ENCODE measurements at places on chromosomes 7 and 10.

DNA sequence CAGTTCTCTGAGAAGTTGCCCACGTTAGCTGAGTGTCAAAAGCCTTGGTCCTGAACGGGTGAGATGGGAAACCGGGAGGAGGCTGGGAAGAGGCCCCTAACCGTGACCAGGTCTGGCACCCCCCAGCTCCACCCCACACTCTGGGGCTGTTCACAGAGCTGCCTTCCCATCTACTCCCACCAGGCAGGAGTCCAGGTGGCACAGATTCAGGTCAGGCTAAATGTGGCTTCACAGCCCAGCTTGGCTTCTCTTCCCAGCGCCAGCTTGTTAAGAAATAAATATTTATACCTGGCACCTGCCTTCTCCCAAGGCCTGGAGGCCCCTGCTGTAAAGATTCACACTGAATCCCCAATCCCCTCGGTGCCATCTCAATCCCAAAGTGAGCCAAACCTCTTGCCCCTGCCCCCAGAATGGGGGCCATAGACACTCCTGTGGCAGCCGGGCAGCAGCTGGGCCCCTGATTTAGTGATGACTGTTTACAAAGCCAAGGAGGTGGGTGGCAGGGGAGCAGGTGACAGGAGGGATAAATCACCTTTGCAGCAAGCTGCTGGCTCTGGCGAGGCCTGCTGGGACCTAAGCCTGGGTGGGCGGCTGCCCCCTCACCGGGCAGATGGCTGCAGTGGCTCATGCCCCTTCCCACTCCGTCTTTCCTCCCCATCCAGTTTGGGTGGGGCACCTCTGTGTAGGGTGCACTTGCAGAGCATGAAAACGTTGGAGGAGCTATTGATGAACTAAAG, 72.5 kb downstream of the GOLGA7B start:
- DNase-seq = no peak

DNA sequence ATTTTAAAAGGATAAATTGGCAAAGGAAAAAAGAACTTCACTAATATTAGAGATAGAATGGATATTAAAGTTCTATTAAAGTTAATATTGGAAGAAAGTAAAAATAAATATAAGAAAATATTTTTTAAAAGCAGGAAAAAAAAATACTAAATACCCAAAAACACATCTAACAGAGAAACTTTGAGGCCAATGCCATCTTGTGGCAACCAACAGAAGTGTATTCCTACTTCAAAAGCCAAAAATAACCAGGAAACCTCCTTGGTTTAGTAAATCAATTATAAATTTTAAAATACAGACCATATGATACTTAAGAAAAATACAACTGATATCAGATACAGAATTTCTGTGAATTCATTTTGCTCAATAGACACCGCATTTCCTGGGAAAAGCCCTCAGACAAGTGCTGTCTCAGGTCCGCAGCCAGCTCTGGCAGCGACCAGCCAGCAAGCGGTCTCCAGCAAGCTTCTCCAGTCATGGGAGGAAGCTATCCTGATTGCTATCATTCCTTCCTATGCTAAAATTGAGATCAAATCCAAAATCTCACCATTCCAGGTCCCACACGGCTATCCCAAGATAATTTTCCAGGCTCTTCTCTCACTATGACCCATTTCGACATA, 65.3 kb downstream of the LMBR1 start:
- no peak for DNase-seq

DNA sequence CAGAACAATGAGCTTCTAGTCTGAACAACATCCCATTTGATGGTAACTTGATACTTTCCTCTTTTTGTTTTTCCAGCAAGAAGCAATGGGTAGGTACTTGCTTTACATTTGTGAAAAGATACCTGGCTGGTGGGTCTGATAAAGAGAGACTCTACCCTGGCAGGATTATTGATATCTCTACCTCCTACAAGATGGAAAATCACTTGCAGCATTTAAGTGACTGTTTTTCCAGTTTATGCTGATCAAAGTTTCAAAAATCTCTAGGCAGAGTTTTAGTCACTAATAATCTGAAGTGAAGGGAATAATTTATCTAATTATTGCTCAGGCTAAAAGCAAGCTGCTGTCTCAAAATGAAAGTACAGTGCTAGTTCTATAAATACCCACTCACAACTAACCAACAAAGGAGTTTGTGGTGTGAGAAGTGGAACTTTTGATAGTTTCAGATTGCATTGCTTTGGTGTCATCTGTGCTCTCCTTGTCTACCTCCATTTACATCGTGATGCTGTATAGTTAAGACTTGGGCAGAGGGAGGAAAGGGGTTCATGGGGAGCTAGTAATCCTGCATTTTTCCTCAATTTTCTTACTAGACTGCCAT, 86.0 kb upstream of the ANKRD1 start:
- DNase-seq = no peak

GRCh38 chr7:143449793-143450192, 6.5 kb downstream of the TAS2R60 start:
- no peak for DNase-seq

GRCh38 chr7:38051786-38052185, 126.3 kb upstream of the STARD3NL start:
- DNase-seq = no peak

DNA sequence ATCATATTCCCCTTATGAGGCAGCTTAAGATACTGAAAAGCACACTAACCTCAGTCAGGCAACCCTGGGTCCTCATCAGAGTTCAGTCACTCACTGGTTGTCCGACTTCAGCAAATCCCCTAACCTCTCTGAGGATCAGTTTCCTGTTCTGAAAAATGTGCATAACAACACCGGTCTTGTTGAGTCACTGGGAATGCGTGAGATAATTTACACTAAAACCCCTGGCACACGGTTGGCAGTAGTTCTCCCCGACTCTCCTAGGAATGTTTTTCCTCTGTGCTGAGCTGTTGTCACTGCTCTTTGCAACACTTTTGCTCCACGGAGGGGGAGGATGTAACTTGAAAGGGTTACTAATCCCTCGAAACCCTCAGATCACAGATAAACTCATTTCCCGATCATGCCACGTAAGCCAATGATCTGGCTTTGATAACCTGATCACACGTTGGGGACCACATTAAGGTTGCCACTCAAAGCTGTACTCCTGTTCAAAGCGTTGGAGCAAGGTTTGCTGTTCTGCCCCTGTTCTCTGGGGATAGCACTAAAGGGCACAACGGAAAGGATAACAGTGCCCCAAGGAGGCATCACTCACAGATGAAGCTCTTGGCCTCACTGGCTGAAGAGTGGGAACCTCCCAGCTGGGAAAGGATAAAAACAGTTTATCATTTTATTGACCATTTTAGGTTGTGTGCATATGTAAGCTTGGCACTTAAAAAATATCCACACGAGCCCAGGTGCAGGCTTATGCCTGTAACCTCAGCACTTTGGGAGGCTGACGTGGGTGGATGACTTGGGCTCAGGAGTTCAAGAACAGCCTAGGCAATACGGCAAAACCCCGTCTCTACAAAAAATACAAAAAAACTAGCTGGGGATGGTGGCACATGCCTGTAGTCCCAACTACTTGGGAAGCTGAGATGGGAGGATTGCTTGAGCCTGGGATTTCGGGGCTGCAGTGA, 5.0 kb upstream of the RBM17 start:
- DNase-seq = no peak

DNA sequence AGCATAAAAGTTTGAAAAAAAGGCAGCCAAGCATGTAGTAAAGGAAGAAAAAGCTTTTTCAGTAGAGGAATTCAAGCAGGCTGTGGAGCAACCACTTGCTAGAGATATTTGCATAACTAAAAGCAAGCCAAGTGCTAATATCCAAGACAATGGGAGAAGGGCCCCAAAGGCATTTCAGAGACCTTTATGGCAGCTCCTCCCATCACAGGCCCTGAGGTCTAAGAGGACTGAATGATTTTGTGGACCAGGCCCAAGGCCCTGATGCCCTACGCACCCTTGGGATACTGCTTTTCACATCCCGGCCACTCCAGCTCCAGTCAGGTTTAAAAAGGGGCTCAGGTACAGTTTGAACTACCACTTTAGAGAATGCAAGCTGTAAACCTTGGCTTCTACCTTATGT, 261.7 kb upstream of the SEMA3C start:
- DNase-seq = no peak

GRCh38 chr7:44213206-44213876, 12.6 kb downstream of the YKT6 start:
- DNase-seq = no peak

GRCh38 chr7:141462958-141463357, 88.3 kb upstream of the AGK start:
- no peak for DNase-seq

GRCh38 chr7:47940088-47941013, 7.9 kb downstream of the PKD1L1 start:
- DNase-seq = no peak

DNA sequence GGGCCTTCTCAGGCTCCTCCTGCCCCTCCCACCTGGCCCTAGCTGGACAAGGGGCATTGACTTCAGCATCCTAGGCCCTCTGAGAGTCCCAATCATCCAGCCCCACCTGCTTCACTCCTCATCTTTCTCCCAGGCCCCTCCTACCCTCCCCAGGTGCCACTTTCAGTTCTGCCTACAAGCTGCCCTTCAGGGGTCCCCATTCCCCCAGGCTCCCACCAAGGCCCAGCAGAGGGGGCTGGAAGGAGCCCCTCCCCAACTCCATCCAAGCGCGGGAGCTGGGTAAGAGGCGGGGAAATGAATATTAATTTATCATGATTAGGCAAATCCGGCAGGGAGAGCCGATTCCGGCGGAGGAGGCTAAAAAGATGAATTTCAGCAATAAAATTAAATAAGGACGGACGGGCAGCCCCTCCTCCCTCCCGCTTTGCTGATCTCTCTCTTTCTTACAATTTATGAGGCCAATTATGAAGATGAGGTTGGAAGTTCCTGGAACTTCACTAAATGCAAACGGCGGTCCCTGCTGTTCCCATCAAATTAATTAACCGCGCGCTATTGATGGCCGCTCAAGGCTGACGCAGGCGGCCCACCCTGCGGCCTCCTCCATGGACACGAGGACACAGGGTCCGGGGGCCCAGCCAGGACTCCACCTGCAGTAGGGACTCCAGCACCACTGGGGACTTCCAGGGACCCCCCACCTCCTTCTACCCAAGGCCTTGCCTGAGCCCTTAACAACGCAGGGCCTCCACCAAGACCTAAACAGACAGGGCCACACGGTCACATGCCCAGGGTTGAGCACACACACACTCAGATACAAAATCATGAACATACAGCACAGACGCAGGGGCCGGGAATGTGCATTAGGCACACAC, 13.9 kb downstream of the POLL start:
- no peak for DNase-seq

DNA sequence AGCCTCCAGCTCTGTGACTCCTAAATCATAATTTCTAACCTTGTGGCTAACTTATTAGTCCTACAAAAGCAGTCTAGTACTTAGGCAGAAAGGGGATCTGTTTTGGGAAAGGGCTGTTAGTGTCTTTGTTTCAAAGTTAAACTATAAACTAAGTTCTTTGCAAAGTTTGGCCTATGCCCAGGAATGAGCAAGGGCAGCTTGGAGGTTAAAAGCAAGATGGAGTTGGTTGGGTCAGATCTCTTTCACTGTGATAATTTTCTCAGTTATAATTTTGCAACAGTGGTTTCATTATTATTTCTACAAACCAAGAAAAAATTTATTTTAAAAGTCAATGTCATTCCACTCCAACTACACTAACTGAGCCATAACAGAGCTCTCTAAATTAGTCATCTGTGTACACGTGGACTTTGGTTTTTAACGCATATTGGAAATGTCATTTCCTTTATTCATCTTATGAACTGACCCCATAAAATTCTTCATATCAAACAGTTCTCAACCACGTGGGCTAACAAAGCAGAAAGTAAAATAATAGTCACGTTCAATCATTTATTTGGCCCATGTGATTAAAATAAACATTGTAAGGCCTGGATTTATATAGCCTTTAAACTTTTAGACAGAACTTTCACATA, 143.2 kb upstream of the C7orf33 start:
- DNase-seq = no peak

GRCh38 chr7:43077732-43078391, 34.6 kb upstream of the HECW1 start:
- no peak for DNase-seq

- DNase-seq = no peak
Observed at GRCh38 chr10:114992189-114992775, 54.3 kb downstream of the TRUB1 start.

- DNase-seq = no peak
Observed at GRCh38 chr10:119105155-119105554, 1.2 kb downstream of the DENND10 start.

GRCh38 chr10:21427804-21428481, 97.5 kb downstream of the SKIDA1 start:
- DNase-seq = no peak

DNA sequence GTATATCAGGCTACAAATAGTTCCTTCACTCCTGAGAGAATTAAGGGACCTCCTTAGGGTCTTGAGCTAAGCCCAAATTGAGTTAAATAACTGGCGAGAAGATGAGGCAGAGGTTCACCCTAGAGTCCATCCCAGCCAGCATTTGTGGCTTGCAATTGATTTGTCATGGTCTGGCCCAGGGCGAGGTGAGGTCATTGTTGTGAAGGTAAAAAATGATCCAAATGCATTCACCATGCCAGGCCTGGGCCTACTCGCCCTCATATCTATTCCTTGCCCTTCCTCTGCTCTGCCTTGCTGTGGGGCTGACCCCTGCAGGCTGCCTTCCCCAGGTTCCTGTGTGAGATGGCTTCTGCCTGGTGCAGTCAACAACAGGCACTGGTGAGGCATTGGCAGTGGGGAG, 207.2 kb downstream of the ZNF365 start:
- DNase-seq = no peak

DNA sequence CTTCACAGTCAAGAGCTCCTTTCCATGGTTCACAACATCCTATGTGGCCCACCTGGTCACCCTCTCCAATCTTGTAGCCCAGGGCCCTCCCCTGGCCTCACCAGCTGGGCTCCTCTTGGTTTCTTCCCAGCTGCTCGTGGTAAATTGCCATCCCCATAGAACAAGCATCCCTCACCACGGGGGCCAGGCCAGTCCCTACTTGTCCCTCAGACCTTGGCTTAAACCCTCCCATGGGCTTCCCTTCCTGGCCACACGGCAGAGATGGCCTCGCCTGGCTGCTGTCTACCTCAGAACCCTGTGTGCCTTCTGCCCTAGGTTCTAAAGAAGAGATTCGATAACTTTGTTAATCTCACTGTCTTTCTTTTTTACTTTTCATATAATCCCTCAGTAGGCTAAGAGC, 153.3 kb upstream of the TCERG1L start:
- no peak for DNase-seq

DNA sequence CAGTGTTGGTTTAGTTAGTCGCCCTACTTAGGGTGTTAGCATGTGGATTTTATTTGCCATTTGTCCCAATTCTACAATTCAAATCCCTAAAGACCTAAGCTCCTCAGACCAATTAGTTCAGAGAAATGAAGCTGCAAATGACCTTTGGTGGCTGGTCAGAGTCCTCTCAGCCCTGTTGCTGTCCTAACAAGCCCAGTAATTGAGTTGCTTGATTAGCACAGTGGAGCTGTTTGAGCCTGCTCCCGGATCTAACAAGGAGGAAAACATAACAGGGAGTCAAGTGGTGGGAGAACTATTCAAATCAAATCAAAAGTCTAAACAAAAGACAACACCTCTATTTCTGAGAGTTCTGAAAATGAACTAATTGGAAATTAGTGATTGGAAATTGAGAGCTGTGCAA, 22.1 kb downstream of the ZDHHC6 start:
- DNase-seq = no peak

GRCh38 chr7:81294897-81295515, 376.2 kb upstream of the SEMA3C start:
- DNase-seq = no peak

- no peak for DNase-seq
Observed at GRCh38 chr7:157136372-157136771, 2.4 kb upstream of the UBE3C start.
